Choroid plexus epithelial cell (primary cell): ENCODE measurements at places on chromosomes 11 and 22.

DNA sequence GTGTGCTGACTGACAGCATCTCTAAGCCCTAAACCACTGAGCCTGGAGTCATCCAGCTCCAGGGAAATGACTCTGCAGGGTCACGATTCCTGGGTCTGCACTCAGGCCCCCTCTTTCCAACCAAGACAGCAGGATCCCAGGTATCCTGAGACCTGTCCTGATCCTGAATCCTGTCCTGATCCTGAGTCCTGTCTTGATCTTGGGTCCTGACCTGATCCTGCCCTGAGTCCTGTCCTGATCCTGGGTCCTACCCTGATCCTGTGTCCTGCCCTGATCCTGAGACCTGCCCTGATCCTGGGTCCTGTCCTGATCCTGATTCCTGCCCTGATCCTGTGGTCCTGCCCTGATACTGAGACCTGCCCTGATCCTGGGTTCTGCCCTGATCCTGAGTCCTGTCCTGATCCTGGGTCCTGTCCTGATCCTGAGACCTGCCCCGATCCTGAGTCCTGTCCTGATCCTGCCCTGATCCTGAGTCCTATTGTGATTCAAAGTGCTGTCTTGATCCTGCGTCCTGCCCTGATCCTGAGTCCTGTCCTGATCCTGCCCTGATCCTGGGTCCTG, 1.4 kb upstream of the KRTAP5-6 start:
- DNase-seq, result no peak

DNA sequence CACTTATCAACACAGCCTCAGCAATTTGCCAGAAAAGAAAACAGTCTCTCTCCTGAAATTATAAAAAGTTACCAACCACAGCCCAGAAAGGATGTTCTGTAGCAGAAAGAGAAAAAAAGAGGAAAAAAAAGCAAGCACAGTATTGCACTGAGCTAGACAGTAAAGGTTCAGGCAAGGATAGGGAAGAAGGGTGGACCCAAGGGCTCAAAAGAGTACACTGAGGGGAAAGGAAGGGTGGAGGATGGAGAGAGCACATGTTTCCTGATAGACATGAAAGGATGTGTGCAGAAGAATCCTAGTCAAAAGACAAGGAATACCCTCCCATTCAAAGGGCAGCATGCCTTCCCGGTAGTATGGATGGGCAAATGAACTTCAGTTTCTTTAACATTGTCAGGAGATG, 59.1 kb downstream of the RRAS2 start:
- DNase-seq, result peak; percentile 47

DNA sequence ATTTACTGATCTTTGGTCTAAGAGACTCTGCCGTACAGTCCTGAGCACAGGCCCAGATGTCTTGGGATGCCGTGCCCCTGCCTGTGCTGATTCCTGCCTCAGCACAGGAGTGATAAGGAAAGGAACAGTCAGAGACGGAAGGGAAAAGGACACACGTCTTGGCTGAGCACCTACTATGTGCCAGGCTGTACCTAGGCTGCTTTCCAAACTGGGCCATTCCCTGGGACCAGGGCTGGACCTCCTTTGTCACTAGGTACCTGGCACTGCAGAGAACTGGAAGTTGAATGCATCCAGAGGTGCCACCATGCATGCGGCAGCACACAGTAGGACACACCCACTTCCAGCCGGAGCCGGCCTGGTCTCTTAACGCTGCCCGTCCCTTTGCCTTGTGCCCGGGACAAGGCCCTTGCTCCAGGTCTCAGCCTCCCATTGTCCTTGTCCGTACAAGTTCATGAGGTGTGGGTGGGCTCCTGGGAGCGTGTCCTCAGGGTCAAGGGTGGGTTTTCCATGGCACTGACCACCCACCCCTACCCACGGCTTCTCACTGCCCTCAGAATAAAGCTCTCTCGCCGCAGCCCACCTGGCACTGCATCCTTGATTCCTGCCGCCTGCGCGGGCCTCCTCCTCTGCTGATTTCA, 1.1 kb upstream of the SSTR3 start:
- no peak for DNase-seq

DNA sequence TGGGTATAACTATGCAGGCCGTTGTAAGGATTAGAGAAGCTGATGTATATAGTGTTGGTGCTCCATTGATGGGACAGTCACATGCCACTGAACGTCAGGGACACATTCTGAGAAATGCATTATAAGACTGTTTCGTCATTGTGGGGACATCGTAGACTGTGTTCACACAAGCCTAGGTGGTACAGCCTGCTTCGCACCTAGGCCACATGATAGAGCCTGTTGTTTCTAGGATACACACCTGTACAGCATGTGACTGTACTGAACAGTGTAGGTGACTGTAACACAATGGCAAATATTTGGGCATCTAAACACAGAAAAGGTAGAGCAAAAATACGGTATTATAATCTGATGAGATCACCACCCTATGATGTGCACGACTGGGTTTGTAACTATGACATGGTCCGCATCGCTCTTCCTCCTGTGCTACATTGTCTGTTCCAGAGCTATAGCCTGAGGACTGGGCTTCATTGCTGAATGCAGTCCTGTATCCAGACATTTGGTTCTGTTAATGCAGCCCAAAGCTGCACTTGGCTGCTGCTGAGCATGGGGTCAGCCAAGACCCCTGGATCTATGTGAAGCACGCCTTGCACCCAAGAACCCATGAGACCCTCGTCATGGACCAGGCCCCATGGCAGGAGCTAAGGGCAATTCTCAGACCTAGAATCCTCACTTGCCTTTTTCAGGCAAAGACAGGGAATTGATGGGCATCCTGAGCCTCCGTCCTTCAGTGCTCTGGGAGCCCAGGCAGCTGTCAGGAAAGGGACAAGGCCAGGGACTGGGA, 51.1 kb upstream of the THY1 start:
- DNase-seq, result no peak

GRCh38 chr11:43644621-43645299, 35.8 kb upstream of the HSD17B12 start:
- DNase-seq, result peak; percentile 56

DNA sequence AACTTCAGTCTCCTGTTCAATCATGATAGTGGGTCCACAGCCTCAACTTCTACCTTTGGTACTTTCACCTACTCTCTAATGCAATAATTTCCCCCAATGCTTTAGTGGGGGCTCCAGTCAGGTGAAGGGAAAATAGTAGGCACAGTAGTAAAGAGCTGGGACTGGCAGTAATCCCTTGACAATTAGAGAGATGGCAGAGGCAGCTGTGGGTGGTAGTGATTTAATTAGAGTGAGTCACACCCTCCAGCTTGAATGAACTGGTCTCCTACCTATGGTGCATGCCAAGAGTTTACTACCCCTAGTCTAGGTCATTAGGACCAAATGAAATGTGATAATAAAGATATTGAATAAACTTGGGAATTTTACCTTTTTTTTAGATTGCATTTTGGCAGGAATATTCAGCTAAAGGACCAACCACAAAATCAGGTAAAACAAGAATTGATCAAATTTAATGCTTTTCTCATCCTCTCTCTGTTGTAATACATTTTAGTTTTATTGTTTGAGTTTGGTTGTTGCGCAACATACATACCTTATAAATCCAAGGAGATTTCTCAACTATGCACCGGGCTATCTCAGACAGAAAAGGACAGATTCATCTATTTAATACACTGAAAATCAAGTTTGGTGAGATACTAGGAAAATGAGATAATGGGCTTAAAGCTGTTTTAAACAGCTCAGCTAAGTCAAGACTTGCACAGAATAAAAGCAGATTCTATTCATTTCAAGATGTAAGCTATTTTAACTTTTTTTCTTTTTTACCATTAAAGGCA, 9.0 kb downstream of the PRRG4 start:
- peak; percentile 39 for DNase-seq

DNA sequence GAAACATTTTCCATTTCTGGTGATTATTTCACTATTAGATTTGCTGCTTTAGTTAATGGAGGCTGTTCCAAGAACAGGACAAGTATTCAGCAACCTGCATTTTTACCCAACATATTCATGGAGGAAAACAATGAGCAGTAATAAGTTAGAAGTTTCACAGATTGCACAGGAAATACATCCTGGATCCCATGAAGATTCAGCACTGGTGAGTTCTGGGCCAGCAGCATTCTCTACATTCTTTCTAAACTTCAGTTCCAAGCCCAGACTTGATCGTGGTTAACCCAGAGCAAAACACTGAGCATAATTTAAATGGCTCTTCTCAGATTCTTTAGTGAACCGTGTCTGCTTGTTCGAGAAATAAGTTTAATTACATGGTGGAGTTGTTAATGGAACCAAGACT, 3.8 kb downstream of the FJX1 start:
- peak; percentile 92 for DNase-seq

DNA sequence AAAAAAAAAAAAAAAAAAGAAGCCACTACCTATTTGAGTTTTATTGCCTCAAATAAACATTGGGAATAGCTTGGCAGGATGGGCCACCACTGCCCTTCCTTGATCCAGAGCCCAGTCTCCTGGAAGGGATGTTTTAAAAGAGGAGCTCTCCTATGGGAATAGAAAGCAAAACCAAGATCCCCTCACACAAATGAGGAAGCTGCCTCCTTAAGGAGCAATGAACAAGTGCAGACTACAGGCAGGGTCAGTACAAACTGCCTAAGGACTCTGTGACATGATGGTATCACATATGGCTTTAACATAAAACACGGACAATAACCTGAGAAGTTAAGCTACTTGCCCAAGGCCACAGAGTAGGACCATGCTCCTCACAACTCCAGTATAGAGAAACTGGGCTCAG, 120.8 kb downstream of the NAT10 start:
- DNase-seq, result no peak

GRCh38 chr11:123040111-123040432, 21.9 kb downstream of the HSPA8 start:
- DNase-seq, result no peak

- peak; percentile 63 for DNase-seq
These were observed 17.3 kb downstream of the APOL2 start for GRCh38 chr22:36221799-36222751.

DNA sequence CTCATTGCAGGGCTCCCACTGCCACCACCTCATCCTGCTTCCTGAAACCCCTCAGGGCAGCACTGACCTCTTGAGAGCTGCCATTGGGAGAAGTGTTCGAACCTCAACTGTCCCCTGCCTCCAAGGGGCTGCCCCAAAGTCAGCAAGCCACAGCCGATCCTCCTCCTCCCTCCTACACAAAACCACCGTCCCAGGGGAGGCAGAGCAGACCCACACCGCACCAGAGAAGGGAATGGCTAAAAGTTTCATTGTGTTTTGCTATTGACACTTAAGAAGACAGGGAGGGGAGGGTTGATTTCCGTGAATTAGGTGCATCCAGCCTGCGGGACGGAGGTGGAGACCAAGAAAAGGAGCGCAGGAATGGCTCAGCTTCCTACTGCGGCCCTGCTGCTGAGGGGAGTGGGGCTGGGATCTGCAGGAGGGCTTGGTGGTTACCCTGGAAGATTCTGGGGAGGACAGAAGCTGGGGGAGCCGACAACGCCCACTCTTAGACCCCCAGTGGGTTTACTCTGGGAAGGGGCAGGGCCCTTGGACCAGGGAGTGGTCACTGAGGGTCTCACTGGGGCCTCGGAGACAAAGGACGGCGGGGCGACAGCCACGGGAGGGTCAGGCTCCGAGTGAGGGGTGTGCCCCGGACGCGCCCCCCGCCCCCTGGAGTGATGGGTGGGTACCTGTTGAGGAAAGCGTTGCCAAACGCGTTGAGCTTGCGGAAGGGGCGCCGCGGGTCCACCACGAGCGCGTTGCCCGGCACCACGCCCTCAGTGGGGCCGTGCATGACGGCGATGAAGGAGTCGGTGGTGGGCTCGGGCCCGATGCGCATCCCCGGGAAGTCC, 815 bp downstream of the EHD1 start:
- no peak for DNase-seq

GRCh38 chr11:128878455-128878854, 11.4 kb upstream of the KCNJ1 start:
- DNase-seq, result no peak

DNA sequence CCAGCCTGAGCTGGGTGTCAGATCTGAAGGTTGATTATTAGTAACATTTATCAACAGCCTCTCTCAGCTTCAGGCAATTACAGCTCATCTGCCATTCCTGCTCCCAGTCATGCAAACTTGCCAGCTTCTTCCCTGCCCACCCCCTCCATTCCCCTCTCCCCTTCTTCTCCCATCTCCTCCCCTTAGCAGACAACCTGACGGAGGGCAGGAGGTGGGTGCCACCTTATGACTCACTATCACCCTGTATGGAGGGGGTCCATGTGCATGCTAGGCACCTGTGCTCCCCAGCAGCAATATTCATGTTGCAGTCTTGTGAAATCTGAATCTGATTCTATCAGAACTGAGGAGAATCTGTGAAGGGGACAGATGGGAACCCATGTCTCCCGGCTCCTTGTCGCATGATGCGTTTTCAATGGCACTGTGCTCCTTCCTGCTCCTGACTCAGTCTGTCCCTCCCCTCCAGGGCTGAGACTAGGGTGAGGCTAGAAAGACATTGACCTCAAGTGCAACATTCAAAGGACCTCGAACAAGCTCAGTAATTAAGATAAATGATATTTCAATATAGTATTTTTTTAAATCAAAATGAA, 46.3 kb upstream of the TUB start:
- DNase-seq, result no peak

DNA sequence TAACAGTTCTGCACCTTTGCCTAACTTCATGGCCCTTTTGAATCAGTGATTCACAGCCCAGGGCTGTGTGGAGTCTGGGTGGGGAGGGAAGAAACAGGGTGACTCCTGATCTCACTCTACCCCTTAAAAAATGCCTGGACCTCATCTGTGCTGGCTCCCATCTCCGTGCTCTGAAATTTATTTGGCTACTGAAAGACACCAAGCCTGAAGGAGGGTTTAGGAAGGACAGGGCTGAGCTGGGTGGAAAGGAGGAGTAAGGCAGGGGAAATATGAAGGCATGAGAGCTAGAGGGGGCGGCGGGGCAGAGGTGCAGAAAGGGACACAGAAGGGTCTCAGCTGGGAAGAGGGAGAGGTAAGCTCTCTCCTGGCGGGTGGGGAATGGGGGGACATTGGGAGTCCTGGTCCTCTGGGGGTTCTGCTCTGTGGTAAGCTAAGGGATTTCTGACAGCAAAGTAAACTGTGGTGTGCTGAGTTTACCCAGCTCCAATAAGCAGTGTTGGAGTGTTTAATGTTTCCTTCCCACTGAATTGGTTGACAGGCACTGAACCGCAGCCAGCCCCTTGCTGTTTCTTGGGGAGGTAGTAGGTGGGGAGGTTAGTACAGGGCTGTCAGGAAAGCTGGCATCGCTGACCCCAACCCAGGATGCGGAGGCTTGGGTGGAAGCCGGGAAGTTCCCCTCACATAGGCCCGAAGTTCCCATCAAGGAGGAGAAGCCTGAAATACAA, 71.1 kb downstream of the RPUSD4 start:
- DNase-seq, result no peak

GRCh38 chr11:2927121-2927800, 2.0 kb downstream of the PHLDA2 start:
- no peak for DNase-seq
